ENCODE measurements at places on chromosomes 1 and 21.

GRCh38 chr1:222843469-222844410, 28.9 kb downstream of the DISP1 start:
- no peak for DNase-seq

- no peak for DNase-seq
These were observed 20.5 kb downstream of the HSPG2 start for GRCh38 chr1:21916447-21917238.

- DNase-seq: no peak
These were observed 28.8 kb downstream of the VANGL2 start for GRCh38 chr1:160429125-160429561.

DNA sequence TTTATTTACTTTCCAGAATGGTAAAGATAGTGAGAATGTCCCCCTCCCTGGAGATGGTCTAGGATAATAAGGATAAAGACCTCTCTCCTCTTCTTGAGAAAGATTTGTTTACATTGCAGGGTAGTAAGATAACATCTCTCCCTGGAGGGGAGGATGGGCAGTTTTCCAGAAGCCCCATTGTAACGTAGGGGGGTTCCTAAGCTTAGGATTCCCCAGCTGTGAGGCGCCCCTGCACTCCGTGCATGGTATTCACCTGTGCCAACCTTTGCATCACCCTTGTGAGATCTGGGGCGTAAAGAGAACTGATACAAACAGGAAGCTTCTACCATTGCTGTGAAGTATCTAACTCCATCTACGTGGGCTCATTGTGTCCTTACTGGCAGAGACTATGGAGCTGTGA, 148.7 kb upstream of the DNAH14 start:
- no peak for DNase-seq

DNA sequence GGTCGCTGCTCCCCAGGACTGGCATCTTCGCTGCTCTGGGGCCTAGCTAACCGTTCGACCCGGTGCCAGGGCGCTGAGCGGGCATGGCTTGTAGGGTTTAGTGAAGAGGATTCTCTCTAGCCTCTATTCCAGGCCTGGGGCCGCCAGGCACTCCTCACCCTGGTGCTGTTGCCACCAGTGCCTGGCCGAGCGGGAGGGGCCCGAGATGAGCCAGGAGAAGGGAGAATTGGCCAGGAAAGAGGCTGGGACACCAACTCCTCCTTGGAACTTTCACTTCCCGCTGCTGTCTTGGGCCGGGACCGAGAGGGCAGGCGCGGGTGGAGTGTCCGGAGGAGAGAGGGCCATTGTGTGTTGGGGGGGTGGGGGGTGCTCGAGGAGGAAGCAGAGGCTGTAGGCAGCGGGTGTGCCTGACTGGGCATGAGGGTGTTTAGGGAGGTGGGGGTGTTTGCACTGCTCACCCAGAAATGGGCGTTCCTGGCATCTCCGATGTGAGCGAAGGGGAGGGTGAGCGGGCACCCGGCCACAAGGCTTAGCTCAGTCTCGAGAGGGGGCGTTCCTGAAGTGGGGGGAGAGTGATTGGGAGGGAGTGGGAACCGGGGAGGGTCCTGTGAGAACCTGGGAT, 772 bp downstream of the ADAM15 start:
- DNase-seq: peak; percentile 81

DNA sequence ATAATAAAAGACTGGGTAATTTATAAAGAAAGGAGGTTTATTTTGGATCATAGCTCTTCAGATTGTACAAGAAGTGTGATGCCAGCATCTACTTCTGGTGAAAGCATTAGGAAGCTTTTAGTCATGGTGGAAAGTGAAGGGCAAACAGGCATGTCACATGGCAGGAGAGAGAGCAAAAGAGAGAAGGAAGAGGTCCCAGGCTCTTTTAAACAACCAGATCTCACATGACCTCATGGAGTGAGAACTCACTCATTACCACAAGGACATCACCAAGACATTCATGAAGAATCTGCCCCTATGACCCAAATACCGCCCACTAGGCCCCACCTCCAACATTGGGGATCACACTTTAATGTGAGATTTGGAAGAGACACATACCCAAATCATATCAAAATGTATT, 10.0 kb downstream of the RPTN start:
- no peak for DNase-seq

- DNase-seq: no peak
These were observed 188.8 kb downstream of the TTLL7 start for GRCh38 chr1:83810144-83810543.

- DNase-seq: peak; percentile 48
These were observed 89.7 kb upstream of the IFFO2 start for GRCh38 chr1:19045898-19046880.

Data from mucosa of descending colon (tissue), 3 donors.